Adipocyte (in vitro differentiated cells): ENCODE measurements at places on chromosomes 7 and 10.

GRCh38 chr10:122655524-122656307 is 43.9 kb downstream of the C10orf120 start:
- no peak for DNase-seq

DNA sequence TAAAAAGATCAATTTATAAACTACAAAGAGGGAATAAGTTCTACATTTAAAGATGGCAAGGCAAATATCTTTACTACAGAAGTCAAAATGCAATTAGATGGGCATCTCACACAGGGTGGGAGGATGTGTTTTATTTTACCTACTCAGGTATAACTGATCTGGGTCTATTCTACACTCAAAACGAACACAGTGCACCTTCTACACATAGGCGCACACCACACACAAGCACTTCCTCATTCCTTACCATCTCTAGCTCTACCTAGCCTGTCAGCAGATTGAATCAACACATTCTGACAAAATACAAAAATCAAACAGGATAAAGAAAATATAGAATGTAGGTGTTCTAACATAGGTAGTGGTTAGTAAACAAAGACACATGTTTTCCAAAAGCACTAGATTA is 64.8 kb downstream of the SGCE start:
- no peak for DNase-seq

DNA sequence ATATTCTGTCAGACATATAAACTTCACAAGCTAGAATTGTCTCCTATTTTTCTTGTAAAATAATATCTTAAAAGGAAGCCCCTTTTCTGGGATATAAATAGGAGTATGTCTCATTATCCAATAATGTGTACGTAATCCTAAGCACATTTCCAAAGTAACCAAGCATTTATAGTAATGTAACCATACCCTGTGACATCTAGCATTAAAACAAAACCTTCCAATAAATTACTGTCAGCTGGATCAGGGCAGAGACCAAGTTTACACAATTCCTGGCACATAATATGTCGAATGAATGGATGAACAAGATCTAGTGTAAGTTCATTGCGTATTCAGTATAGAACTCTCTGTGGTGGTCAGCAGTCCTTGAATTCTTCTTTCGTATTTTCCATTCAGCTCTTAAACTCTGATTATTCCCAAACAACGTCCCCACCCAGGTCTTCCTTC is 14.3 kb downstream of the CPED1 start:
- peak; percentile 67 for DNase-seq

DNA sequence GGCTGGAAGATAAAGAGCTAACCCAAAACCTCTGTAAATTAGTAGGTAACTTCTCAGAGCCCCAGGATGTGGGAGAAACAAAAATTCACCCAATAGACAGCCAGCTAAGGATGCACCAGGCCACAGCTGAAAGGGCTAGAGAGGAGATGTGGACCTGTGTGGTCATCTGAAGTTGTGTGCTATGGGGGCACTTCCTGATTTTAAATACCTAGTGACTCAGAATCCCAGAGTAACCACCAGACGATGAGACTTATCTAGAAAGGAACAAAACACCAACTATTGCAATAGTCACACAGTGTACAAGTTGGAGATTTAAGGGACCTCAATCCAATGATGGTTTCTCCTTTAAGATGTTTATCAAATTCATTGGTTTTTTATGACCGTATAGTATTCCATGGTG is 408.3 kb upstream of the ANKRD30A start:
- no peak for DNase-seq
